Colonic mucosa (tissue), 4 donors: ENCODE measurements at places on chromosomes 16 and 17.

GRCh38 chr16:81514041-81514559 is 69.5 kb downstream of the CMIP start:
- DNase-seq: no peak

GRCh38 chr17:4249452-4250029 is 14.2 kb downstream of the ANKFY1 start:
- no peak for DNase-seq

GRCh38 chr17:6666077-6666521 is 14.5 kb downstream of the C17orf100 start:
- DNase-seq: peak; percentile 72

DNA sequence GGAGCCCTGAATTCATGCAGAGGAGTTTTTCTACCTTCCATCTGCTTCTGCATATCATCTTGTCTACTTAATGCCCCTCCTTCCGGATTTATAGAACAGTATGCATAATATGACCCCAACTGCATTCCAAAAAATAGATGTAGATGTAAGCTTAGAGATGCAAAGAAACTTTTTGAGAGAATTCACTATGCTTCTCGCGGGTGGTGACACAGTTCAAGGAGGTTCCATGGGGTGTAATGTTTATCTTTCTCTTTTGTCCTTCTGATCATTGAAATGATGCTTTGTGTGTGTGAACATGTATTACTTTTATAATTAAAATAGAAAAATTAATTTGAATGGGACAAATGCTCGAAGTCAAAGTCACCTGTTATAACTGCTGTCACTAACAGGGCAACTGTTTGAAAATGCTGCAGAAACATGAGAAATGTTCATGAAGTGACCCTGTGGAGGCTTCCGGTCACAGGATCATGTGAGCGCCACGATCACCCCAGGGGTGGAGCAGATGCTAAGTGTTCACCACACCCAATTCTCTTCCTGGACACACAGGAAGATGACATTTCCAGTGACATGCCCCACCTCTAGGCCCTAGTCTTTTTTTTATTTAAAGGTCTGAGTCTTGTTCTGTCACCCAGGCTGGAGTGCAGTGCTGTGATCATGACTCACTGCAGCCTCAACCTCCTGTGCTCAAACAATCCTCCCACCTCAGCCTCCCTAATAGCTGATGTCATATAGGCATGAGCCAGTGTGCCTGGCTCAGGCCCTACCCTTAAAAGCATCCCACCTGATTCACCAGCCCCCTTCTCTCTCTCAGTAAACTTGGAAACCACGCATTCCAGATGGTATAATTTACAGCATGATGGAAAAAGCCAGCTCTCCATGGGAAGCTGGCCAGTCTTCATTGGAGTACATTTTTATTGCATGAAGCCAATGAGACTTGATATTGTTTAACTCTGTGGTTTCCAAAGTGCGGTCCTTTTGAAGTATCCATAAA is 21.0 kb upstream of the AGRP start:
- peak; percentile 68 for DNase-seq

DNA sequence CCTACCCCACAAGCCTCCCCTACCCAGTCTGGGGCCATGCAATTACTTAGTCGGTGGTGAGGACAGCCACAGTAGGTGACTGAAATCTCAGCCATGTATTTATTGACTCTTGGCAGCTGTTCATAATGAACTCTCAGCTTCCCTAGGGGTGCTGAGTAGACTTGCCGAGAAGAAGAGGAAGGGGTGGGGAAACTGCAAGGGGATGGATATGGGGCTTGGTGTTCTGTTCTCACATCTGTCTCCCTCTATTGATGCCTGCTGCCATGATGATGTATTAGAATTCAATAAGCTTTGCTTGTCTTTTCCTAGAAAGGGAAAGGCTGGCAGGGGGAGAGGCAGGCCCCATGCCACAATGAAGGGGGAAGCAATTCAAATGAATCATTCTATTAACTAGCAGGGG is 112.9 kb downstream of the GP2 start:
- no peak for DNase-seq

- peak; percentile 75 for DNase-seq
These were observed 922 bp upstream of the MRPL58 start for GRCh38 chr17:75011401-75012095.

DNA sequence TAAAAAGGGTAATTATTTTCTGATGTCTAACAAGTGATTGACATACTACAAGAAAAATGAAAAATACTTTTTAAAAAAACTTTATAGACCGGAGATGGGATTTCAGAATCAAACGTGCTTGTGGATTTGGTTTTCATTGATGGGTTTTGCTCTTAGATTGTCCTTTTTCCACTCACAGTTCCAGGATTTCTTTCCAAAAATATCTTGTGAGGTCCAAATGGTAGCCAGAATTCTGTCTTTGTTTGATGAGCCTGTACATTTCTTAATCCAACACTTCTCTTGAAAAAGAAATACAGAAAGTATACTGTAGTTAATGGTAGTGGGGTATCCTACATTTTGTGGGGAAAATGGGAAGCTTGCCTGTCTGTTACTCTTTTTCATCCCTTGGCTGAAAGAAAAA is 329.3 kb downstream of the KCNJ2 start:
- no peak for DNase-seq

- no peak for DNase-seq
These were observed 2.2 kb downstream of the TAT start for GRCh38 chr16:71574702-71575101.

DNA sequence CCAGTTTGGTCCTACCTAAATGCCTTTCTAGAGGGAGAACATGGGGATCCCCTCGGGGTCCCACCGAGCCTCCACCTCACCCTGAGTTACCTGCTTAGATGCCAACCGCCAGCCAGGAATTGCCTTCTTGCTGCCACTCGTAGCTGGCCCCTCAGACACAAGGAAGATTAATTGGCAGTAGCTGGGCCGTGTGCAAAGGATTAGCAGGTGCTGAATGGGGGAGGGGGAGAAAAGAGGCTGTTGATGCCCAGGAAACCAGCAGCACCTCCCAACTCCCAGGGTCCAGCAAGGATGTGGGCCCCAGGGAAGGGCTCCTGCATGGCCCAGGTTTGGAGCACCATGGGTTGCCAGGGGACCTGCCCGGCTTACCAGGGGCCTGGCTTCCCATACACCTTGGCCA is at the start of gene CNGB1:
Gene CNGB1 (minus strand): TSS at position 159 of the 400 bp plus-strand sequence. CDS start 3,842 bp downstream, outside the sequence.
- no peak for DNase-seq

DNA sequence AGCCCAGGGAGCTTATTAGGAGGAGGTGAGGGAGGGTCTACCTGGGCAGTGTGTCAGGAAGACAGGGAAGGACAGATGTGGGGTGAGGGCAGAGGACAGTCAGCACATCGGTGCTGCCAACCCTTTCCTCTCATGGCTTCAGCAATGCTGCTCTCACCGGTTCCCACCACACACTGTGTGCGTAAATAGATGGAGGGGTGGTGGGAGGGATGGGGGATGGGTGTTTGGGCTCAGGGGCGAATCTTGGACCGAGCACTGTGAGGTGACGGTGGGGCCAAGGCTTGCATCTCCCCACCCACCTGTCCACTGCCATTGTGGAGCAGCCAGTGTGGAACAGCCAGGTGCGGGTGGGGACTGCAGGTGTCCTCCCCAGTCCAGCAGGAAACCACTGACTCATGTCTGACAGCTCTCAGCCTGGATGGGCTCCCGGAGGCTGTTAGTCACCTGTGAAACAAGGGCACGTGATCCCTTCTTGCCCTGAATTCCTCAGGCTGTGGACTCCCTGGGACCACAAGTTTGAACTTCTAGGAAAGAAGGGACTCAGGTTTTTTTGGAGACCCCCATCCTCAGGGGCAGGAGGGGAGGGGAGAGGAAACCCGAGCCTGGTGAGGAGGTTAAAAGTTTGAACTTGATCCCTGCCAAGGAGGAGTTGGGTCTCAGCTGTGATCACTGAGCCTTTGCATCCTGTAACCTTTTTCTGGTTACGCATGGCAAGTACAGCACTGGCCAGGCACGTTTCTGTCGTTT is 42.7 kb upstream of the SMPD3 start:
- peak; percentile 81 for DNase-seq

DNA sequence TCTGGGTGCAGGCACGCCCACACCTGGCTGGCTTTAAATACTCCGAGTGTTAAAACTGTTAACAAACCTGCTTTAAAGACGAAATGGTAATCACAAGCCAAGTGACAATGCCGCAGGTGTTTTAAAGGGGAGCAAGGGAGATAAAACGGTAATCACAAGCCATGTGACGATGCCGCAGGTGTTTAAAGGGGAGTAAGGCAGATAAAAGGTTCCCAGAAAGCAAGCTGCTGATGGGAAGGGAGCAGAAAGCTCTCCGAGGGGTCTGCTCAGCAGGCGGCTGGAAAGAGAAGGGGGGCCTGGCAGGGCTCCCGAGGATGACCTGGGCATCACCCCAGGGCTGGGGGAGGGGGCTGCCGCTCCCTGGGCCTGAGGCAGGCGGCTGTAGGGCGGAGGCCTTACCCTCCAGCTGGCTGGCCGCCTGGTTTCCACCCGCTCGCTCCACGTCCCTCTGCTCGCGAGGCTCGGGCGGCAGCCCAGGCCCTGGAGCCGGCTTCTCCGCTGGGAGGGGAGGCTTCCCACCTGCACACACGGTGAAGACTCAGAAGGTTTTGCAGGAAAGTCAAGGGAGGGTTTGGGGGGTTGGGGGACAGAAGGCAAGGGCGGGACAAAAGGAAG is 12.1 kb downstream of the NDUFAF8 start:
- DNase-seq: peak; percentile 82

GRCh38 chr17:5284681-5285080 is 2.6 kb downstream of the RABEP1 start:
- DNase-seq: no peak

DNA sequence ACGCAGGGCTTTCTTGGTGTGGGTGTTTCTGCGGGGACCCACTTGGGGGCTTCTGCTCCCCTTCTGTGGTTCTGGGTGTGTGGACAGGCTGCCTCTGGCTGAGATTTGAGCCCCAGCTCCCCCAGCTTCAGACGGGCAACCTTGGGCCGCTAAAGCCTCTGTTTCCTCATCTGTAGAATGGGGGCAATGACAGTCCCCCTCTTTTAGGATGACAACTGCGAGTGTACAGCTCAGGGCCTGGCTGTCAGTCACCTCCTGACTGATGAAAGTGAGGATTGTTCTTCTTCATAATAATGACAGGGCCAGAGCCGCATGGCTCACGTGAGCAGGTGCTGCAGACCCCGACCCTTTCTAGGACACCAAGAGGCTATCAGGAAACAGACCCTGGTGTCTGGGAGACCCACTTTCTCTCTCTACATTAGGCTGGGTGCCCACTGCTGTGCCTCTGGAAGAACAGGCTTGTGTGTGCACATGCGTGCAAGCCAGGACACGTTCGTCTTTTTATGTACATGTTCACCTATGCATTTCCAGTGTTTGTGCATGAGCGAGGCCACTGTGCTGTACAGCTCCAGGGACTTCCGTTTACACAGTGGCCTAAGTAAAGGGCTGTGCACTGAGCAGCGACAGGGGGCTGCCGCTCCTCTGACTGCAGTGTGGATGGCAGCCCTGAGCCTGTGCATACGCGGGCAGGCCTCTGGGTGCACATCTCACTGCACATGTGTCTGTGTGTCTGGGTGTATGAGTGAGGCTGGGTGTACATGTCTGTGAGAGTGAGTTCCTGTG is 4.6 kb downstream of the SPNS3 start:
- no peak for DNase-seq

DNA sequence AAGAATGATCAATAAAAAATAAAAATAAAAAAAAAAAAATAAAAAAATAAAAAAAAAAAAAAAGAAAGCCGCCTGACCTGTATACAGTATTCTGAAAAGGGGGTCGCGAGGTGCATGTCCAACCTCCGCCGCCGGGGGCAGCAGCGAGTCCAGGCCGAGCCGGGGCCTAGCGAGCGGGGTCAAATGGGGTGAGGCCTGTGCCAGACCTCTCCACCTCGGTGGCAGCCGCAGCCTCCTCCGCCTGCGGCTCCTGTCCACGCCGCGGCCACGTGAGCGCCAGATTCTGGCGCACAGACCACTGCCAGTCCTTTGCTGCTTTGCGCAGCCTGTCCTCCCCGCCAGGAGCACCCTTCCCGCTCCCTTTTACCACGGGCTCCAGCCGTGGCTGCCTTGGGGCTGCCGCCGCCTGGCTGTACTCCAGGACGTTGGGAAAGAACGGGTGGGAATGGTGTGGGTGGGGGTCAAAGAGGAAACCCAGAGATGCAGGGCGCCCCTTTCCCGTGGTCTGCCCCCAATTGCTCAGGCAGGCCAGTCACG is 2.4 kb upstream of the BCKDK start:
- DNase-seq: peak; percentile 91

DNA sequence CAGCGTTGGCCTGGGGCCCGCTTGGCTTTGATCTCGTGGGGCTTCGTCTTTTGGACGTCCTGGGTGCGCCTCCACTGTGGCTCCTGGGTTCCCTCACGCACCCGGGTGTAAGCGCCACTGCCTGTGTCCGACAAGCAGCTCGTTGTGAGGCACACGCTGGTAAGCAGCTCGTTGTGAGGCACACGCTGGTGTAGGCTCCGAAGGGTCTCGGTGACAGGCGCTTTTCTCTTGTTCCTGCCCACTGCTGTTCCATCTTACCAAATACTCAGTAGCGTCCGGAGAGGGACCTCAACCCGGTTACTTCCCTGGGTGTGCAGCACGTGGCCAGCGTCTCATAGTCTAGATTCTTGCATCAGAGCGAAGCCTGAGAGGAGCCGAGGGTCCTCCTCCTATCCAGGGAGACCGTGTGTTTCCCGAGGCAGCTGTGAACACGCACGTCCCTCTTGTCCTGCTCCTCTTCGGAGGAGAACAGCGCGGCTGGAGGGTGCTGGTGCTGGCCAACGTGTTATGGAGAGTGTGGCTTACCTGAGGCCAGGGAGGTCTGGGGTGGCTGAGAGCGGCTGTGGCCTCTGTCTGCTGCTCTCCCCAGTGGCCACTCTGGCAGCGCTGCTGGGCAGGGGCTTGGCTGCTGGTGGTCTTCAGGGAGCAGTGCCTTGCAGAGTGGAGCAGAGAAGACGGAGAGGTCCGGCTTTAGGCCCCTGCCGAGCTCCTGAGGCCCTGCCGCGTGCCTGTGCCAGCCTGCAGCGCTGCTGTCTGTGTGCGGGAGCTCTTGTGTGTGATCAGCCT is 32.1 kb upstream of the ZNF750 start:
- no peak for DNase-seq

- DNase-seq: no peak
These were observed 33.3 kb downstream of the RANBP10 start for GRCh38 chr16:67773099-67773498.

GRCh38 chr17:57662041-57662440 is 83.1 kb downstream of the CCDC182 start:
- no peak for DNase-seq

GRCh38 chr17:51374209-51374608 is 113.9 kb downstream of the UTP18 start:
- no peak for DNase-seq

DNA sequence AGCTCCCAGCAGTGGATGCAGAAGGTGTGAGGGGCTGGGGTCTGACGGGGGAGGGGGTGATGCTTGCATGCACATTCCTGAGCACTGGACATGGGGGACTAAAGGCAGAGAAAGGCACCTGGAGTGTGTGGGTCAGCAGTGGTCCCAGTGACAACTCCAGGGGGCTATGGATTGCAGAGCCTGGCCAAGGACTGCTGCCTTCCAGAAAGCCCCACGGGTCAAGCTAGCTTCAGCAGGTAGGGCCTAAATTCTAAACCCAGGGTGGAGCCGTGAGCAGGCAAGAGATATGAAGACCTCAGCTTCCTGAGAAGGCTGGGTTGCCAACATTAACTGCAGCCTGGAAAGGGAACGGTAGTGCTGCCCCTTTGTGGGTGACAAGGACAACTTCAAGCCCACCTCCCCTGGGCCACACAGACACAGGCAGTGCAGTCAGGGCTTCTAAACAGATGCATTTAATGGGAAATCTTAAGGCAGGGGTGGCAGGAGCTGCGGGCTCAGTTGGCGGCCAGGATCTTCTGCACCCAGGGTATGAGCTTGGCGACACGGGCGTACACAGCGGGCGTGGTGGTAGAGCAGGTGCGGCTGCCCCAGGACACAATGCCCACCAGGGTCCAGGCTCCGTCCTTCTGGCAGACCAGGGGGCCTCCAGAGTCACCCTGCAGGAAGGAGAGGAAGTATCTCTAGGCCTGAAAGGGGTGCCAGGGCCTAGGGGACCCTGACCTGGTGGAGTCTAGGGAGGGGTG is 3.1 kb downstream of the CTRB2 start:
- no peak for DNase-seq
